IPS DF 6.9 (cell line): ENCODE measurements at places on chromosomes 3 and 15.

DNA sequence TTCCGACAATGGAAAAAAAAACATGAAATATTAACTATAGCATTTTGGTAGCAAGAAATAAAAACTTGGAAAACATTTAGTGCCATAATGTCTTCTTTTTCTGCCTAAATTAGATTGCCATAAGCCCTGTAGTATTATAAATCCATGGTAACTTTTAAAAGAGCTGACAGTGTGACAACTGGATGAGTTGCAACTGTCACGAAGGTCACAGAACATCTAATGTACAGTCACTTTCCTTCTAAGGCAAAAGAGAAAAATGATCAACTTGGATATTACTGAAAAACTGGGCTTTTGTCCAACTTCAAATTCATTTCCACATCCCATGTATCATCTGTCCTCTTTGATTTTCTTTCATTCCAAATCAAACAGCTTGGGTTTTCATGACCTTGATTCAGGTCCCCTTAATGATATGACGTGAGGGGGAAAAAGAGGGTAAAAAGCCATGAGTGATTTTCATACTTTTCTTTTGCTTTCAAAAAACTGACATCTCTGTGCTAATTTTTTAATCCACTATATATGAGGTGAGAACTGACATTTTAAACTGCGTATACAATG lies 602 bp downstream of the CPB1 start:
- H3K4me1 ChIP-seq = no peaks in the 10 kb centered on the region
- no peaks in the 10 kb centered on the region for H3K36me3 ChIP-seq
- H3K27me3 ChIP-seq = no peaks in the 10 kb centered on the region

- no peak for DNase-seq
- no peaks in the 10 kb centered on the region for H3K27me3 ChIP-seq
- no peaks in the 10 kb centered on the region for H3K36me3 ChIP-seq
- H3K4me3 ChIP-seq = no peak overlapping the region
Measured at GRCh38 chr3:4995500-4996053, 16.3 kb downstream of the BHLHE40 start.

- H3K27me3 ChIP-seq = no peaks in the 10 kb centered on the region
- peak; percentile 7 for DNase-seq
- H3K27ac ChIP-seq = no peak overlapping the region
- peaks cover 15% of the 10 kb centered on the region; the same call in 1 of the 2 replicates for H3K36me3 ChIP-seq
Measured at GRCh38 chr3:172341482-172342059, 106.7 kb downstream of the GHSR start.

GRCh38 chr3:59772416-59773408 lies 722.9 kb upstream of the CFAP20DC start:
- no peaks in the 10 kb centered on the region for H3K27me3 ChIP-seq
- H3K4me1 ChIP-seq = no peaks in the 10 kb centered on the region
- no peak for DNase-seq
- no peak overlapping the region for H3K4me3 ChIP-seq

GRCh38 chr3:5191555-5192304 lies 4.2 kb downstream of the EDEM1 start:
- DNase-seq = no peak
- no peaks in the 10 kb centered on the region for H3K27me3 ChIP-seq
- peaks cover 3% of the 10 kb centered on the region; the same call in 1 of the 2 replicates for H3K4me1 ChIP-seq
- no peak overlapping the region for H3K27ac ChIP-seq

GRCh38 chr3:121896823-121897222 lies 2.6 kb downstream of the SLC15A2 start:
- H3K36me3 ChIP-seq = no peaks in the 10 kb centered on the region
- no peaks in the 10 kb centered on the region for H3K27me3 ChIP-seq
- no peaks in the 10 kb centered on the region for H3K4me1 ChIP-seq
- no peak for DNase-seq

DNA sequence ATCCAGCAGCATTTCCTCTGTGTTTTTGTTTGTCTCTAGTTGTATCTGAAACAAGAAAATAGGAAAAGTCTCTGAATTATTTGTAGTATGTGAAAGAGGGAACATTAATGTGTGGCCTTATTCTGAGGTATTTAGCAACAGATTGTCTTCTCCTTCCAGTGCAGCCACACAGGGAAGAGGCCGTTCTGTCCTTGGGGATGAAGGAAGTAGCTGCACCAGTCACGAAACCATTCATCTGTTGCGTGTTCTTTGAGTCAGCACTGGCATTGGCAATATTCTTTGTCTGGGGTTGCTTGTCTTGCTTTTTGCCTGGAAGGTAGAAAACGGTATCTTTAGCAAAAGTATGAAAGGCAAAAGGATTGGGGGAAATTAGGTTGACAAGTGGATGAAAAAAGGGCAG lies 91.6 kb downstream of the CDIN1 start:
- no peak overlapping the region for H3K27ac ChIP-seq
- no peaks in the 10 kb centered on the region for H3K36me3 ChIP-seq
- no peaks in the 10 kb centered on the region for H3K4me1 ChIP-seq
- H3K4me3 ChIP-seq = no peak overlapping the region

GRCh38 chr3:192957441-192958021 lies 39.9 kb upstream of the MB21D2 start:
- no peak overlapping the region for H3K27ac ChIP-seq
- H3K36me3 ChIP-seq = no peaks in the 10 kb centered on the region
- H3K4me1 ChIP-seq = no peaks in the 10 kb centered on the region
- H3K4me3 ChIP-seq = no peak overlapping the region

GRCh38 chr3:114758831-114759699 lies 388.0 kb downstream of the ZBTB20 start:
- no peak overlapping the region for H3K27ac ChIP-seq
- DNase-seq = no peak
- no peaks in the 10 kb centered on the region for H3K4me1 ChIP-seq
- no peaks in the 10 kb centered on the region for H3K36me3 ChIP-seq
- H3K27me3 ChIP-seq = no peaks in the 10 kb centered on the region

- H3K27me3 ChIP-seq = no peaks in the 10 kb centered on the region
- no peaks in the 10 kb centered on the region for H3K4me1 ChIP-seq
- H3K4me3 ChIP-seq = no peak overlapping the region
- H3K27ac ChIP-seq = no peak overlapping the region
- DNase-seq = no peak
Measured at GRCh38 chr15:100234158-100235029, 107.4 kb downstream of the ADAMTS17 start.

- H3K4me3 ChIP-seq = no peak overlapping the region
- no peak for DNase-seq
- H3K27me3 ChIP-seq = no peaks in the 10 kb centered on the region
- H3K36me3 ChIP-seq = no peaks in the 10 kb centered on the region
- H3K4me1 ChIP-seq = peaks cover 2% of the 10 kb centered on the region; the same call in 1 of the 2 replicates
- no peak overlapping the region for H3K27ac ChIP-seq
Measured at GRCh38 chr15:98369081-98369716, 279.1 kb upstream of the IGF1R start.
